CD4-positive, alpha-beta memory T cell (primary cell): ENCODE measurements at places on chromosomes 13 and 19.

- DNase-seq: peak; percentile 34
Measured at GRCh38 chr19:12035220-12036172, at the start of gene ZNF433. Gene ZNF433 (minus strand): TSS chr19:12035679. CDS start chr19:12035539, 140 bp downstream.

DNA sequence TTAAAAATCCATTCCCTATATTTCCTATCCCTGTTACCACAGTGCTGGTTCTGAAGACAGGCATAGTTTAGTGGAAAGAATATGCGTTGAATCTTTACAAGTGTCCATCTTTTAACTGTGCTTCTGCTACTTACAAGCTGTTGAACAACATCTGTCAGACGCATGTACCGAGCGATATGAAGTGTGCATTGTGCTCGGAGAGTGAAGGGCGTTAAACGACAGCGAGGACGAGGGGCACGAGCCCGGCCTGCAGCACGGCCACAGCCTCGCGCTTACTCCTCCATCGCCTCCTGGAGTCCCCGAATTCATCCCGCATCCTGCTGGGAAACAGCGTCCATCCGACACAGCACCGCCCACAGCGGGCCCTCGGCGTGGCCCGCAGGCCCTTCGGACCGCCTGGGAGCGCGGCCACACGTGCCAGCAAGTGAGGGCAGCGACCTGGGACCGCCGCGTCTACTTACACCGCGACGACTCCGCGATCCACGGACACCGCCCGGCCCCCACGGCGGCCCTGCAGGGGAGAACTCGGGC, 514 bp downstream of the PCID2 start:
- no peak for DNase-seq

GRCh38 chr13:77150651-77151050, 123.7 kb upstream of the FBXL3 start:
- no peak for DNase-seq

- no peak for DNase-seq
Measured at GRCh38 chr19:48795685-48796070, 15.2 kb downstream of the BCAT2 start.

- peak; percentile 37 for DNase-seq
Measured at GRCh38 chr13:48403151-48403631, 9.7 kb downstream of the LPAR6 start.
